ENCODE measurements at places on chromosomes 11 and 22. TPM values are rescaled to one million over a fixed set of nuclear protein-coding genes. Genes with fewer than 3 reads are reported as not detected.

GRCh38 chr22:44362249-44363012, 49.7 kb upstream of the SHISAL1 start:
- DNase-seq: no peak

DNA sequence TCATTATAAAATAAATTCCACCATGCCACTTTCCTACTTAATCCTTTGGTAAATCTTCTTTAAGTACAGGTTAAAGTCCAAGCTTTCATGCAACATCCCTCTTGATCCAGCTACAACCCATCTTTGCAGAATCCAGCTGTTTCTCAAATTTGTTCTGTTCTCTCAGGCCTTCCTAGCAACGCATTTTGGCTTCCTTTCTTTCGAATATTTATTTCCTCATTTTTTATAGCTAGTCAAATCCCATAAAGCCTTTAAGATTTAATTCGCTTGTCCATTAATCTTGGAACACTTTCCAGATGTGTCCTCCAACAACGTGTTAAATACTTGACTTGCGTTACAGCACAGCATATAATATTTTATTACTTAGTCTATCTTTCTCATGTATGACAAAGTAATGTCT, 600.1 kb upstream of the CHORDC1 start:
- DNase-seq: no peak

DNA sequence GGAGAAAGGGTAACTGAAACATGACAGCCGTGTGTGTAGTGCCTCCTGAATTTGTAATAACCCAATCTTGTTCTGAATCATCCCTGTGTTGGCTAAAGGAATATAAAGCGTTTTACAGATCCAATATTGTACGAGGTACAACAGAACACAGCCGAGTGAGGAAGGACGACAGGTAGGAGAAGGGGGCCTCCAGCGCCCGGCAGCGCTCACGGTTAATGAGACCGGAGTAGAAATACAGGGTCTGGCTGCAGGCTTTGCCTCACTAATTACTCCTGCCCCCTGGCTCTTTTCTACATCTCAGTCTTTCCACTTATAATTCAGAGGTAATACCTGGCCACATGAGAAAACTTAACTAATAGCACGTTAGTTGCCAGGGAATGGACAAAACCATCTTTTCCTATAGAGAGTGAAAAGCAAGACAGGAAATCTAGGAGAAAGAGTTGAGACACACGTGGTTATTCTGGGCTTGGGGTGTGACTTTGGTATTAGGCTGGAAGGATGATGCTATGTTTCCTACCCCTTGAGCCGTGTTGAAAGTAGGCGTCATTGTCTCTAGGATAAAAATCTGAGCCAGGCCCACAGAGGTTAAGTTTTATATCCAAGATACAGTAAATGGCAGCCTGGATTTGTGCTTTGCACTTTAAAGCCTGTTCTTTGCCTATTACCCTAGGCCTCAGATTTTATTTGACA, 54.1 kb downstream of the GRIK4 start:
- no peak for DNase-seq

DNA sequence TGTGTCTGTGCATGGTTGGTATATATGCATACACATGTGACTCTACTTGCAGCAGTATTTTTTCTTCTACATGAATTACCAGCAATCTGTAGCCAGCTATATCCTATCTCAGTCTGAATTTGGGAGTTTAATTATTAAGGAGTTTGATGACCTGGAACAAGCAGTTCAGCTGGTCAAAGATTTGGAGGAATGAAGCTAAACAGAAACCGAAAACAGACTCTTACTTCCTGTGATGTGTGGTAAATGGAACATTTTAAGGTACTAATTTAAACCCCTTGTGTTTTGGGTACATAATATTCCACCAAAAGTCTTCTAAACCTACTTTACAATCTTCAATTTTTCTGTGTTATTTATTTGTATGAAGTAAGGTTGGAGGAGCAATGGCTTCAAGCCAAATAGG, 124.4 kb upstream of the PGR start:
- no peak for DNase-seq

DNA sequence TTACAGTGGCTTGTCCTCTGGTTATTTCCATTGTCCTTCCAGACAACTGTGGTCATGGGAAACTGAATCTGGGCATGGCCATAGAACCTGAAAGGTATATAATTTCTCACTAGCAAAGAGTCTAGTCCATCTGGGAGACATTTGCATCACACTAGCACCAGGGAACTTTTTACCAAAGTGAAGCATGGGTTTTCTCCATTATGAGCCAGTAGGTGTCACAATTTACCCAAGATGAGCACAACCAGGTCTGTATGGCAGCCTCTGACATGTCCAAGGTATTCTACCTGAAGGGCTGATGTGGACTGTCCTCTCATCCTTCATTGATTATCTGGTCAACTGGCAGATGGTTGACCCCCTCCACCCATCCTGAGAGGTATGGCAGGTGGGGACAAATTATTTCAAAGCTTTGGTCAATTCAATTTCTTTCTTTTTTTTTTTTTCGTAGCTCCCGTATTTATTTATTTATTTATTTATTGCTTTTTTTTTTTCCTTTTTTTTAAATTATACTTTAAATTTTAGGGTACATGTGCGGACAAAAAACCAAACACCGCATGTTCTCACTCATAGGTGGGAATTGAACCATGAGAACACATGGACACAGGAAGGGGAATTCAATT, 425.9 kb downstream of the TMEM135 start:
- peak; percentile 36 for DNase-seq

DNA sequence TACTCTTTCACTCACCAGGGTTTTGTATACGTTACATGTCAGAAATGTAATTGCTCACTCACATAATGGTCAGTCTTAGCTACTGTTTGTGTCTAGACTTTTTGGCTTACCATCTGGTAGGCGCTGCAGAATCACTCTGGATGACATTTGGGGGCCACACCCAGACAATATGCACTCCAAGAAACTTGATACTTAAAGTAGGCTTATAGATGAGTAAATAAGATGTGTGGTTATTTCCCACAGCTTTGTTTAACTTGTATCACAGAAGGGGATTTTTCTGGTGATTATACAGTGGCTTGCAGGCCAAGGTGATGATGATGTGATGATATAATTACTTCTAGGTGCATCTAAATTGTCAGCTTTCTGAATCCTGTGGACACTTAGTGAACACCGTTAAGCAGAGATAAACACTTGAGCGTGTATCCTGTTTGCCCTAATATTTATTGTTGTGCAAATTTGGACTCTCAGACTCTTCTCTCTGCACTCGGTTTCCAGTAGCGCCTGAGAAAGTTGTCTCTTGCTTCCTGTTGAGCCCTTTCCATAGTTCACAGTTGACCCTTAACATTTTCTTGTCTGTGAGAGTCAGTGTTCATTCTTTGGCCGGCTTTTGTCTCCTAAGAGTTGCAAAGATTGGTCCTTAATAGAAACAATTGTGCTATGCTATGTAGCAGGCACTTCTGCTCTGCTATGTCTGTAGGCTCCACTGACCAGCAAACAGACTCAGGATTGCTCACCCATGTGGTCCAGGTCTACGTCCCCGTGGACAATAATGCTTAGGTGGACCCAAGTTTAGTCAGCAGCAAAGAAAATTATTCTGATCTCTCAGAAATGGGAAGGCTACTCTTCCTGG, 89.3 kb downstream of the PRR5L start:
- peak; percentile 16 for DNase-seq

DNA sequence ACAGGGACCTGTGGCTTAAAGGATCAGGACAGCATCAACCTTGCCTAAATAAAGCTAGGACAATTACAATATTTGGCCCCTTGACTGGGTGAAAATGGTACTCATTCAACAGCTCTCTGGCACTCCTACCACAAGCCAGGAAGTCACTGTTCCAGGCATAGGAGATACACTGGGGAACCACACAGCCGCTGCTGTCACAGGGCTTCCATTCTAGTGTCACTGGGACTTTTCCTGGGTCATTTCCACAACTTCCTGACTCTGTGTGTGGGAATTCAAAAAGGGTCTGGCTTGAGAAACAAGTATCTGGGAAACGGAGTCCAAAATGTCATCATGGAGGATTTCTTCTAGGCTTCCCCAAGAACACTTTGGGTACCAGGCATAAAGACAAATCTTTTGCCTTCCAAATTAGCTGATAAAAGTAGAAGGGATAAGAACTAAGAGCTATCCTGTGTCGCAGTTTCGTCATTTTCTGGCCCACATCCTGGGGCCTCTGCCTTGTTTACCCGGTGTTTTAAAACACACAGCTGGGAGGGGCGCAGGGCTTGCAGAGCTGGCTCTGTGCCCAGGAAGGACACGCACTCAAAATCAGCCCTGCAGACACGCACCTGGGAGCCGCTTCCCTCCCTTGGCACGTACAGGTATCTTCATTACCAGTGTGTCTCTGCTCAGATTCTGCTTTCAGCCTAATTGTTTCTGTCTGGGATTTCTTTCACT, 38.0 kb downstream of the TMEM45B start:
- no peak for DNase-seq

GRCh38 chr11:69499186-69499917, 17.9 kb downstream of the LINC01488 start:
- DNase-seq: no peak

ANO9 gene
- not detected for total RNA-seq

RFPL3 gene
- not detected for total RNA-seq

All from HFFc6 (cell line).